ENCODE measurements at places on chromosomes 16 and 17.

DNA sequence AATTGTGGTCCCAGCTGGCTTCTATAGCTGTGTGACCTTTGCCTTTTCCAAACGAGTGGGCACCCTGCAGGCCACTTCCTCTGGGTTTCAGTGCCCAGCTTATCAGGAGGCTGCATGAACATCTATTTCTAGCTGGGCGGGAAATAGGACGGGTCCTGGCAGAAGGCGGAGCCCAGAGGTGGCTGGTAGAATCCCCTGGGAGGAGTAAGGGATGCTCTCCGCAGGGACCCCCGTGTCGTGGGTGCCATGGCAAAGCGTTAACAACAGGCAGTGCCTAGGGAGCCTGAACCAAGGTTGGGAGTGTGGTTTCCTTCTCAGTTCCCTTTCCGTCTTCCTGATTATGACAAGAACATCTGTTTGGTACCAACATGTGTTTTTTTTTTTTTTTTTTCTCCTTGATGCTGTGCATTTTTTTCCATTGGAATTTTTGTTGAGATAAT, 58.2 kb downstream of the PLCG2 start:
- DNase-seq, result peak; percentile 47

GRCh38 chr17:58156839-58157803, 8.9 kb downstream of the OR4D1 start:
- DNase-seq, result no peak

DNA sequence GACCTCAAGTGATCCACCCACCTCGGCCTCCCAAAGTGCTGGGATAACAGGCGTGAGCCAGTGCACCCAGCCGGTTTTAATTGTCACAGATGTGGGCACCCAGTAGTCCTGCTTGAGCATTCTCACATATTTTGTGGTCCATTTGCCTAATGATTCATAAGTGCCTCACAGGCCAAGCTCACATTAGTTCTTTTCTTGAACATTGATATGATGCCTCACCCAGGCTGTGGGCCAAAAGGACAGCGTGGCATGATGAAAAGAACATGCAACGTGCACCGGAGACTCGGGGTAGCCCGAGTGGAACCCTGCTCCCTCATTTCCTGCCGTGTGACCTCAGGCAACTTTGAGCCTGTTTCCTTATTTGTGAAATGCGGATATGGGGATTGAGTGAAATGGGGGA, 181.9 kb downstream of the SNX29 start:
- DNase-seq, result no peak

- no peak for DNase-seq
Measured at GRCh38 chr16:55033225-55034156, 102.8 kb downstream of the IRX5 start.

DNA sequence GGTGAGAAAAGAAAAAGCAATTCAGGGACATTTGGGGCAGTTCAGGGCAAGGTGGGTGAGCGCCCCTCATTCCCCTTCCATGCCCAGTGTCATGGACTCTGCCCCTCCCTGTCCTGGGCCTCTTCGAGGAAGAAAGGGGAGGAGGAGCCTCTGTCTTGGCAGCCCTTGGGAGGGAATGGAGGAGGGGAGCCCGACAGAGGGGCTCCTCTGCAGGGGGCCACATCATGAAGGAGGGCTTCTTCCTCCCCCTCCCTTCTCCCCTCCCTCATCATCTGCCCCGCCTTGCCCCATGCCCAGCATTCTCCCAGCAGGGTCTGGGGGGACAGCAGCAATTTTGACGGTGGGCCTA, 33.2 kb upstream of the TAC4 start:
- no peak for DNase-seq

DNA sequence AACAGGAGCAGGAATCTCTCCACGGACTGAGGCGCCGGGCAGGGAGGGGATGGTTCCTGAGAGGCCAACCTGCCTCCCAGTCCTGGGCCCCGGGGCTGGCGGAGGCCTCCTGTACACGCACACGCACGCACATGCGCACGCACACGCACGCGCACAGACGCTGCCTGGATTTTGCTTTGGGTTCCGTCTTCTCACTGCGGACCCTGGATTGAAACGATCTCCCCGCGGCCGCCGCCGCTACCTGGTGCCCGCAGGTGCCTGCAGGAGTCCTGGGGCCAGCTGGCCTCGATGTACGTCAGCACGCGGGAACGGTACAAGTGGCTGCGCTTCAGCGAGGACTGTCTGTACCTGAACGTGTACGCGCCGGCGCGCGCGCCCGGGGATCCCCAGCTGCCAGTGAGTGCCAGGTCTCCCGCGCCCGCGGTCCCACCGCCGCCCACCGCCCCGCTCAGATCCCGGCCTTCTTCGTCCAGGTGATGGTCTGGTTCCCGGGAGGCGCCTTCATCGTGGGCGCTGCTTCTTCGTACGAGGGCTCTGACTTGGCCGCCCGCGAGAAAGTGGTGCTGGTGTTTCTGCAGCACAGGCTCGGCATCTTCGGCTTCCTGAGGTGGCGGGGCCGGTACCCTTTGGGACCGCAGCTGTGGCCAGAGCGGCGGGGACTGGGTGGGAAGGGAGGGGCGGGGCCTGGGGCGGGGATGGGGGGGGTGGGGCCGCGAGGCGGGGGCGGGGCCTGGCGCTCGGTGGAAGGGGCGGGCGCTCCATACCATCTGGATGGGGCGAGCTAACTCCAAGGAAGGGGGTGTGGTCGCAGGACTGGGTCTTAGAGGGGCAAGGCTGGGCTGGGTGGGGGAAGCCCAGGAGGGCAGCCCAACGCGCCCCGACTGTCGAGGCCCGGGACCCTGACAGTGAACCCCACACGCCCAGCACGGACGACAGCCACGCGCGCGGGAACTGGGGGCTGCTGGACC, 12.3 kb downstream of the CES4A start:
- DNase-seq, result peak; percentile 20

DNA sequence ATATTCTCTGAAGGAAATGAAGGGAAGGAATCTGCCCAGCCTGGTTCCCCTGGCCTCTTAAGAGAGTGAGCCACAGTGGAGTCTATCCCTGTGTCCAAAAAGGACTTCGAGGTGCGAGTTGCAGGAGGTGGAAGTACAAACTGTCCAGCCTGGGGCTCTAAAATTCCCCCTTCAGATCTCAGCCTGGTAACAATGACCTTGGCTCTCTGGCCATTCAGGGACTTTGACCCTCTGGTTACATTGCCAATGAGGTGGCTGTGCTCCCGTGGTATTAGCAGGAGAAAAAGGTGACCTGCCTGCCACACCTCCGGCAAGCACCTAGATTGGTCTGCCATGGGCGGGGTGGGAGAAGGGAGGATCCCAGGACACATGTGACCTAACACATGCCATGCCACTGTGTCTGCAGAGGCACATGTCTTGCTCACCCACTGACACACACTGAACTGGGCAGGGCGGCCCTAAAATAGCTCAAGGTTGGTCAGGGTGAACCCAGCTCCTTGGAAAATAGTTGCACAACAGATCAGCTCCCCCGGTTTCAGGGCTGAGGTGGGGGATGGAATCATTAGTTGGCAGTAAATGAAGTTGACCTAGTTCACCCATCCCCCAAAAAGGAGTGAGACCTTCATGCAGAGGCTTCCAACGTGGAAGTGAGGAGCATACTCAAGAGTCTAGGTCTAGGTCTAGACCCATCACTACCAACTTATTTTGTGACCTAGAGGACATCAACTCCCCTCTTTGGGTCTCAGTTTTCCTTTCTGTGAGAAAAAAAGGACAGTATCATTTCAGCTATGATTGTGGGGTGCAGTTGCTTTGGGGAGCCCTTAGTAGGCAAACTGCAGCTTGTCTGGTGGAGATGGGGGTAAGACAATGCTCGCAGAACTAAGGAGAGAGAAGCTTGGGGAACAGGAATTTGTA, 2.2 kb downstream of the NR1D1 start:
- no peak for DNase-seq

DNA sequence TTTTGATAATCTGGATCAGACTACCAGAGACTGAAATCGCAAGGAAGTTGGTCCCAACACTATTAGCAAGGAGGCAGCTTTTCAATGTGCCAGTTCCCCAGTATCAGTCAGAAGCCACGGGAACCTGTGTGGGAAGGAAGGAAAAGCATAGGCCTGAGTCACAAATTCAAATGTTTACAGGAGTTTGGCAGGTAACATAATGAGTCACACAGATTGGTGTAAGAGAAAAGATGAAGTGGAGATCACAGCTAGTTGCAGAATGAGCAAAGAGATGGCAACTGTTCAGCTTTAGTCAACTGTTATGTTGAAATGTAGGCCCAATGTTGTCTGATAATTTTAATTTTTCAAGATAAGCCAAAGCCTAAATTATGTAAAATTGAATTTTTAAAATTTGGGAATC, 28.1 kb upstream of the ITGA2B start:
- no peak for DNase-seq

Data from CMK (cell line).